ENCODE measurements at places on chromosomes 2 and 18. TPM values are rescaled to one million over a fixed set of nuclear protein-coding genes. Genes with fewer than 3 reads are reported as not detected.

GRCh38 chr18:8821531-8821930 lies 116.2 kb downstream of the MTCL1 start:
- H3K4me1 ChIP-seq = no peaks in the 10 kb centered on the region
- peaks cover 3% of the 10 kb centered on the region for H3K27me3 ChIP-seq
- no peak overlapping the region for H3K4me3 ChIP-seq
- no peak for DNase-seq
- no peaks in the 10 kb centered on the region for H3K36me3 ChIP-seq

DNA sequence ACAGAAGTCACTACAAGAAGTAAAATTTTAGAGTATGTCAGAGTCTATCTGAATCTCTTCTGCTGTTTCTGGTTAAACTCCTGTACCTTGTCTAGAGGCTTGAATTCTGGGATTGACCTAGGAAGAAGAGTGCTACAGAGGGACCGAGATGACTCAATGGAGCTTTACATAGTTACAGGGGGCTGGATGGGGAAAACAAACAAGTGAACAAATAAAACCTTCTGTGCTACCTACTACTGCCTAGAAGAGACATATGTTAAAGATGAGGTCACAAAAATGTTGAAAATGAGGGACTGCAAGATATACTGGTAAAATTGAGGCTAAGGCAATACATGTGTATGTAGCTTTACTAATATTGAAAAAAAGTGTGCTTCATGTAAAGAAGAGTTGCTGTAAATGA lies 265.4 kb upstream of the TFPI start:
- no peak for DNase-seq
- no peaks in the 10 kb centered on the region for H3K27me3 ChIP-seq
- no peaks in the 10 kb centered on the region for H3K36me3 ChIP-seq
- H3K4me1 ChIP-seq = no peaks in the 10 kb centered on the region
- no peak overlapping the region for H3K4me3 ChIP-seq
- H3K27ac ChIP-seq = no peak overlapping the region

GRCh38 chr2:138522556-138522955 lies 21.0 kb downstream of the SPOPL start:
- peaks cover 28% of the 10 kb centered on the region for H3K36me3 ChIP-seq
- no peak overlapping the region for H3K27ac ChIP-seq
- H3K4me1 ChIP-seq = peaks cover 12% of the 10 kb centered on the region
- no peaks in the 10 kb centered on the region for H3K27me3 ChIP-seq
- H3K4me3 ChIP-seq = no peak overlapping the region

Gene DCDC2C
- total RNA-seq = not detected

Gene DYNAP
- total RNA-seq = not detected

Gene NT5DC4
- total RNA-seq = not detected

GRCh38 chr2:223079378-223079777 lies 27.4 kb downstream of the KCNE4 start:
- H3K4me3 ChIP-seq = no peak overlapping the region
- peaks cover 1% of the 10 kb centered on the region for H3K27me3 ChIP-seq
- no peaks in the 10 kb centered on the region for H3K36me3 ChIP-seq
- no peaks in the 10 kb centered on the region for H3K4me1 ChIP-seq
- DNase-seq = no peak

Gene MYCN
- total RNA-seq = not detected

- no peaks in the 10 kb centered on the region for H3K27me3 ChIP-seq
- no peak overlapping the region for H3K4me3 ChIP-seq
- DNase-seq = no peak
- no peak overlapping the region for H3K27ac ChIP-seq
Measured at GRCh38 chr2:217535957-217536708, 466.7 kb downstream of the TNS1 start.

- H3K4me3 ChIP-seq = no peak overlapping the region
- no peak overlapping the region for H3K27ac ChIP-seq
- H3K27me3 ChIP-seq = peaks cover 15% of the 10 kb centered on the region
- DNase-seq = no peak
- no peaks in the 10 kb centered on the region for H3K4me1 ChIP-seq
Measured at GRCh38 chr18:49677762-49678413, 116.0 kb downstream of the LIPG start.

DNA sequence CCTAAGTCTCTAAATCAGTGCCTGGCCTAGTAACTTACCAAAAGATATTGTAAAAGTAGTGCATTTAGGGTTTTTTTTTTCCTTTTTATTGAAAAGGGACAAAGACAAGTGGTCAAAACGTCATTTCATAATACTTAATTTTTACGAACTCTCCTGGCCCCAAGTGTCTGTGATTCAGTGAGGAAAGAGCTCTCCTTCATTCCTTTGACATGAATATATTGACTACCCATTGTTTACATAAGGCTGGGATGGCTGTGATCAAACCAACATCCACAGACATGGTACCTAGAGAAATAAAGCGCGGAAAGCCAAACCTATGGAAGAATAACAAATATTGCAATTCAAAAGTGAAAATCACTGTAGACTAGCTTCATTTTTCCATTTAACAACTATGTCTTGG lies 198.4 kb downstream of the BABAM2 start:
- no peak overlapping the region for H3K27ac ChIP-seq
- no peaks in the 10 kb centered on the region for H3K36me3 ChIP-seq
- H3K4me3 ChIP-seq = no peak overlapping the region

GRCh38 chr18:24923138-24923537 lies 428.8 kb downstream of the ZNF521 start:
- DNase-seq = no peak
- no peak overlapping the region for H3K4me3 ChIP-seq
- H3K36me3 ChIP-seq = no peaks in the 10 kb centered on the region
- no peak overlapping the region for H3K27ac ChIP-seq
- no peaks in the 10 kb centered on the region for H3K27me3 ChIP-seq

- no peak overlapping the region for H3K4me3 ChIP-seq
- no peaks in the 10 kb centered on the region for H3K27me3 ChIP-seq
- H3K4me1 ChIP-seq = no peaks in the 10 kb centered on the region
Measured at GRCh38 chr18:10300739-10301138, 153.7 kb upstream of the APCDD1 start.

DNA sequence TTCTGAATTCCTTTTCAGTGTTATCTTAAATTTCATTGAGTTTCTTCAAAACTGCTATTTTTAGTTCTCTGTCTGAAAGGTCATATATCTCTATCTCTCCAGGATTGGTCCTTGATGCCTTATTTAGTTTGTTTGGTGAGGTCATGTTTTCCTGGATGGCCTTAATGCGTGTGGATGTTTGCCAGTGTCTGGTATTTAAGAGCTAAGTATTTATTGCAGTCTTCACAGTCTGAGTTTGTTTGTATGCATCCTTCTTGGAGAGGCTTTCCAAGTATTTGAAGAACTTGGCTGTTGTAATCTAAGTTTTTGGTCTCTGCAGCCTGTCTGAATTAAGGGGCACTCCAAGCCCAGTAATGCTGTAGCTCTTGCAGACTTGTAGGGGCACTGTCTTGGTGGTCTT lies 249.3 kb downstream of the ZNF385B start:
- H3K4me1 ChIP-seq = no peaks in the 10 kb centered on the region
- DNase-seq = no peak
- no peaks in the 10 kb centered on the region for H3K36me3 ChIP-seq
- no peak overlapping the region for H3K27ac ChIP-seq
- H3K4me3 ChIP-seq = no peak overlapping the region

DNA sequence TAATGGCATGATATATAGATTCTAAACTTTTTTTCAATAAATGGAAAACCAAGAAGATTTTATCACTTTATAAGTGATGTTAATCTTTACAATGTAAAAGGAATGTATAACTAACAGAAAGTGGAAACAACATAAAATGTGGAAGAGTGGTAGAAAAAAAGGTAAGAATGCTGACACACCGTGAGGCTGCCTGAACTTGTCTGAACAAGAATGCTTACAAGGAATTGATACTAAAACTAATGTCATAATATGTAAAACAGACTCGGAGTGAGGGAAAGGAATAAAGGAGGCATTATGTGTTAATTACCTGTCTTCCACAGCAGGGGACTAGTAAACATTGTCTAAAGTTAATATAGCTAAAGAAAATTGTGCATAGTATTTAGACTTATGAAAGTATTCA lies 958.8 kb upstream of the TMEFF2 start:
- no peak overlapping the region for H3K4me3 ChIP-seq
- no peaks in the 10 kb centered on the region for H3K4me1 ChIP-seq
- no peak overlapping the region for H3K27ac ChIP-seq
- no peaks in the 10 kb centered on the region for H3K36me3 ChIP-seq
- DNase-seq = no peak

- no peaks in the 10 kb centered on the region for H3K36me3 ChIP-seq
- H3K4me3 ChIP-seq = no peak overlapping the region
- DNase-seq = no peak
- H3K4me1 ChIP-seq = no peaks in the 10 kb centered on the region
- peaks cover 3% of the 10 kb centered on the region for H3K27me3 ChIP-seq
- no peak overlapping the region for H3K27ac ChIP-seq
Measured at GRCh38 chr2:133927894-133928293, 326.0 kb upstream of the MGAT5 start.

DNA sequence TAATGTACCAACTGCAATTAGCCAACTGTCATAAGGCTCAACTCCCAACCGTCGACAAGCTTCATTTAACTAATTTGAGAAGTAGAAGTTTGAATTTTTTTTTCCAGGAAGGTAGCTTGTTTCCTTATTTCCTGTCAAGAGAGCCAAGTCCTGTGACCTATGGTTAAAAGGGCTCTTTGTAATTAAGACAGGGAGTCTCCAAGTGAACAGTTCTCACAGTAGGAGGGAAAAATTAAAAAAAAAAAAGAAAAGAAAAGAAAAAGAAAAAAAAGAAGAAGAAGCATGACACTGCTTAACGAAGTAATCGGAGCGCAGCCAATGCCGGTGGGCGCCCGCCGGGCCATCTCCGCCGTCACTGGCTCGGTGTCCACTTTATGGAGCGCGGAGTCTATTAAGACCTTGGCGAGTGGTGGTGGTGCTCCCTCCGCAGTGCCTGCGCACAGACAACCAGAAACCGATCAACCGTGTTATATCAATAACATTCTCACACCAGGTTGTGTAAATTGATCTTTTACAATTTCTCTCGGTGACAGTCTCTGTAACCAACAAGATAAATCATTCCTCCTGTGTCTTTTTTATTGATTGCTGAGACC lies 197.2 kb upstream of the POU3F3 start:
- no peak overlapping the region for H3K27ac ChIP-seq
- H3K27me3 ChIP-seq = peaks cover 32% of the 10 kb centered on the region
- H3K4me3 ChIP-seq = no peak overlapping the region
- H3K4me1 ChIP-seq = peaks cover 6% of the 10 kb centered on the region

Data from activated CD4-positive, alpha-beta T cell treated with anti-CD3 and anti-CD28 coated beads, Interleukin-2, amount 10 ng/mL, durations not matched to agents 24 days and 14 days (primary cell).